ENCODE measurements at places on chromosomes 12 and 14.

DNA sequence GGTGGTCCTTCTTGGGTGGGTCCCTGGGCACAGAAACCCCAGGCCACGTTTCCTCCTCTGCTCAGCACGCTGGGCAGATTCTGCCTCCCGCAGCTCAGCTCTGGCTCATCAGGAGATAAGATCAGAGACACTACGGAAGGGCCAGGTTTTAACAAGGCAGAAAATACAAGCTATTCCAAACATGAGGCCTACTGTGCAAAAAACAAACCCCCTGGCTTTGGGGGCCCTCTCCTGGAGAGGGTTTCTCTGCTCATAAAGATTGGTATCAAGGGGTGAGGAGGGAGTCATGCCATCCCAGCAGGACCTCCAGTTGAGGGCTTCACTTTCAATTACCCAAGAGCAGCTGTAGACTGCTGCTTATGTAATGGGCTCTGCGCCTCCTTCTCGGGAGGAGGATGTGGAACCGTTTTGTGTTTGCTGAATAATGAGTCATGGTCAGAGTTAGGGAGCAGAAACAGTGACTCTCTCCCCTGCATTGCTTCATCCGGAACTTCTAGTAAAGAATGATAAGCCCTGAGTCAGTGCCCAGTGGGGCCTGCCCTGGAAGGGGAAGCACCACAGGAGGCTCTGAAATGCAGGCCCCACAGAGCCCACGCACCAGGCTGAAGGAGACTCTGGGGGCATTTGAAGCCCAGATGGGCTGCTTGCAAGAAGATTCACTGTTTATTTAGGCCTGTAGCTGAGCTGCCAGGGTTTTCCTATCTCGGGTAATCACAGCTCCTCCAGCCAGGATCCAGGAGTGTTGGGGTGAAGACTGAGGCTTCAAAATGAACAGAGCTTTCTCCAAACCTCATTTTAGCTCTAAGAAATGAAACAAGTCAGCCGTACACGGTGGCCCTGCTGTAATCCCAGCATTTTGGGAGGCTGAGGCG lies 79.3 kb downstream of the SSPN start:
- peak; percentile 30 for DNase-seq

- no peak for DNase-seq
These were observed 257.1 kb downstream of the SSPN start for GRCh38 chr12:26452511-26452910.

DNA sequence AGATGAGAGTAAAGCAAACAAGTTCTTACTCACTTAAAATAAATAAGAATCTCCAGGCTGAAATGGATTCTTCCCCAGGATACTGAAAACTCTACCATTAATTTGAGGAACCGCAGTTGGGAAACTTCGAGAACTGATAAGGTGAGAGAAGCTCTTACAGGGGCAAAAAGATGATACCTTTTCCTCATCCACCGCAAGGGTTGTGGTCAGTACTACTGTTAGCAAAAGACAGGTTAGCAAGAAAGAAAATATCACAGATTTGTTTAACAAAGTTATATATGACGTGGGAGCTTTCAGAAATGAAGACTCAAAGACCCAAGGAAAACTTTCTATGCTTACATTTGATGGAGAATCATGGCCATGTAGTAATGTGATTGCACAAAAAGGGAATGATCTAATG lies 441.6 kb downstream of the PCNX1 start:
- DNase-seq: no peak

DNA sequence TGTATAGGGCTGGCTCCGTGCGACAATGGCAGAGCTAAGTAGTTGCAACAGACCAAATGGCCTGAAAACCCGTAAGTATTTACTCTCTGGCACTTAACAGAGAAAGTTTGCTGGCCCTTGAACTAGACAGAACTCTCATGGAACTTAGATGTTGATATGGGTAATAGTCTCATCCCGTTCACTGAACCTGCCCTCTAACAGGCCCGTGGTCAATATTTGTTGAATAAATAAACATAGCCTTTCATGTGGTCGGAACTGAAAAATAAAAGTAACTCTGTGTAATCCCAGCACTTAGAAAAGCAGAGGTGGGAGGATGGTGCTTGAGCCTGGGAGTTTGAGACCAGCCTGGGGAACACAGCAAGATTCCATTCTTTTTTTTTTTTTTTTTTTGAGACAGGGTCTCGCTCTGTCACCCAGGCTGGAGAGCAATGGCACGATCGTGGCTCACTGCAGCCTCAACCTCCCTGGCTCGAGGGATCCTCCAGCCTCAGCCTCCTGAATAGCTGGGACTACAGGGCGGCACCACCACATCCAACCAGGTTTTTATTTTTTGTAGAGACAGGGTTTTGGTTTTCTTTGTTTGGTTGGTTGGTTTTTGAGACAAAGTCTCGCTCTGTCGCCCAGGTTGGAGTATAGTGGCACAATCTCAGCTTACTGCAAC lies 29.7 kb downstream of the KDM2B start:
- no peak for DNase-seq

GRCh38 chr12:93947486-93947885 lies 200.9 kb upstream of the PLXNC1 start:
- no peak for DNase-seq
